ENCODE measurements at places on chromosomes 4 and X.

DNA sequence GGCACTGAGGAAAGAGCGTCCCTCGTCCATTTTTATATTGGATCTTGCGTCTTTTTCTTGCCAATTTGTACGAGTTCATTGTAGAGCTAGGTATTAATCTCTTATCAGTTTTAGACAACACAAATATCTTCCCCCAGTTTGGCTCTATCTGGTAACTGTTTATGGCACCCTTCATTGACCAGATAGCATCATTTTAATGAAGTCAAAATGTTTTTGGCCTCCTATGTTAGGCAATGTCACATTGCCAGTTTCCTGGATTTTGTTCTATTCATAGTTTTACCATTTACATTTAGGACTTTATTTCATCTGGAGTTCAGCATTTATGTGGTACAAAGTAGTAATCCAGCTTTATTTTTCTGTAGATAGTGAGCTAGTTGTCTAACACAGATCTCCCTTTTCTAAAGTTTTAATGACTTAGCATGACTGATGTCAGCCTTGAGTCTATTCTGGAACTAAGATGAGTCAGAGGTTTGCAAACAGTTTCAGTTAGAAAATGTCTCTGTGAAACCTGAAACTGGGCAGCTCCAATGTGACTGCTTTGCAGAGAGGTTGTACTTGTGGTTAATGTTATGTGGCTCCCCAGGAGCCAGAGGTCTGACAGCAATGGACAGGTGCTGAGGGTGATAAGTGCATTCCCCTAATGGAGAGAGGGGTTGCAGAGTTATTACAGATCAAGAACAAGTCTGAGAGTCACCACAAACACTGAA, 5.3 kb upstream of the STBD1 start:
- DNase-seq = no peak

DNA sequence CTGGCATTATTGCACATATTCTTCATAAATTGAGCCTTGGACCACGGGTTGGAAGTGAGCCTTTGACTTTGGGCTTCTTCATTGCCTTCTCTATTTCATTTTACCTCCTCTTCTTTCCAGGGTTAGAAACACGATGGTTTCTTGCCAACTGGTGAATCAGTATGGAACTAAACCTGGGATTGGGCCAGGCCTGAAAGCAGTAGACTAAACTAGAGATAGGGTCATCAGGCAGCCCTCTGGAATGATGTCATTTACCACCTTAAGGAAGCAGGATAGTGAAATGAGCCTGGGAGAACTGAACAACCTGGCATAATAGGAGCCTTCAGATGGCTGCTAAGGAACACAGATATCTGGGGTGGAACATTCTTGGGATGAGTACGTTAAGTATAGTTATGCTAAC, 67.5 kb upstream of the ATP8A1 start:
- no peak for DNase-seq

GRCh38 chr4:16544251-16544721, 318.0 kb upstream of the TAPT1 start:
- DNase-seq = no peak

GRCh38 chr4:163679189-163679588, 184.7 kb downstream of the TMA16 start:
- DNase-seq = no peak

GRCh38 chr4:3936184-3936583, 170.0 kb downstream of the ADRA2C start:
- no peak for DNase-seq

DNA sequence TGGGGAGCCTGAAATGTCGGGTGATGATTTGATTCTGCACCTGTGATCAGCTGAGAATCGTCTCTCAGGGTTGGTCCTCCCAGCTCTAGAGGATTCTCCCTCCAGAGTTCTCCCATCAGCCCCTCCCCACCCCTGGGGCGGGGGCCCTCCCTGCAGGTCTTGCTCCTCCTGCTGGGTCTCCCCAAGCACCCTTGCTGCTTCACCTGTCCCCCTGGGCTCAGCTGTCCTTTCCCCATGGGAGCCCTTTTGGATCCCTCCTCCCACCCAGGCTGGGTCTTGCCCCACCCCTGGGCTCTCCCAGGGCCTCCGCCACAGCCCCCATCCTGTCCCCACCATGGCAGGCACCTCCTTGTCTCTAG, 22.2 kb downstream of the PSAPL1 start:
- no peak for DNase-seq

DNA sequence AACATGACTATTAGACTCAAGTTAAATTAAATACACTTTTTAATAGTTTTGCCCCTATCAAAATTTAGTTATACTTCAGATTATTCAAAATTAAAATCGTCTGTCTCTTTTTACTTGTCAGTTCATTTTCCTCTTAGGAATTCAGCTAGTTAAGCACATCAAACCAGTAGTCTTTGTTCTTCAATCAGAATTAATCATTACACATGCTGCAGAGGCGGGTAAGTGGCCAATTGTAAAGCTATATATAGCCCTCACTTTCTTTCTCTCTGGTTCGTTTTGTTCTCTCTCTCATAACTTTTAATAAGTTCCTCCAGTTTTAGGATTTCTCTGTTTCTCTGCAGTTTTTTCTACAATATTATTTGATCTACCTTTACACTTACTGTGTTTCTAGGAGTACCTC, 359.1 kb upstream of the PABPC4L start:
- no peak for DNase-seq

DNA sequence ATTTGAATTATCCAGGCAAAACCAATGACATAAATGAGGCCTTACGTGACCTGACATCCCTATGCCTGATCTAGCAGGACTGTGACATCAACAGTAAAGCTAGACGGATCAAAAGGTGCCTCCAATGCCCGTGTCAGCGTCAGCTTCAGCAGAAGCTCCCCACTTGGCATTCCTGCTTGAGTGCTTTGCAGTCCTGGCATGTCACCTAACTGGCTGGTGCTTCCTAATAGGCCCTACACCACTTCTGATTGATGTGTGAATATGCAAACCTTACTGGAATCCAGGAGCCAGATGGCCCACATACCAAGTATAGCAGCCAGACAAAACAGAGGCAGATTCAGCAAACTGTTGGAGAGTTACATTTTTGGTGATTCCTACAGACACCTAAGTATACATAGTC, 224.2 kb downstream of the DMD start:
- DNase-seq = peak; percentile 1

GRCh38 chrX:112359906-112360305, 277.3 kb upstream of the TRPC5 start:
- DNase-seq = no peak

GRCh38 chr4:56979421-56980072, 851 bp downstream of the POLR2B start:
- peak; percentile 12 for DNase-seq

- DNase-seq = no peak
Measured at GRCh38 chr4:74016068-74016467, 17.6 kb upstream of the CXCL5 start.

DNA sequence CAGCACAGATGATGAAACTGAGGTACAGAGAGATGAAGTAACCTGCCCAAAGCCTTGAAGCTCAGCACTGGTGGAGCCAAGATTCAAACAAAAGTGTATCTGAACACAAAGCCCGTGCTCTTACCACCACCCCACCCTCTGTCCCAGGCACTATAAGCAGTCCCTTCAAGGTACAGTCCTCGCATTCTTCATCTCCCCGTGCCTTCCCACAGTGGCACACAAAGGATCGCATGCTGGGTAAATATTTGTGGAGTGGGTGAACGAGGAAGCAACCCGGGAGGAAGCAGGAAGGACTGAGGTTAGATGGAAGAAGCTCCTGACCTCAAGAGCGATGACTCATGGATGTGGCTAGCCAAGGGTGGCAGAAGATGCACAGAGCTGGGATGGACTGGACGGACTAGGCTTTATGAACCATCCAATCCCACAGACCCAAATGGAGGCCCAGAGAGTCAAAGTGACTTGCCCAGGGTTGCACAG, 18.4 kb downstream of the IQSEC2 start:
- DNase-seq = no peak

DNA sequence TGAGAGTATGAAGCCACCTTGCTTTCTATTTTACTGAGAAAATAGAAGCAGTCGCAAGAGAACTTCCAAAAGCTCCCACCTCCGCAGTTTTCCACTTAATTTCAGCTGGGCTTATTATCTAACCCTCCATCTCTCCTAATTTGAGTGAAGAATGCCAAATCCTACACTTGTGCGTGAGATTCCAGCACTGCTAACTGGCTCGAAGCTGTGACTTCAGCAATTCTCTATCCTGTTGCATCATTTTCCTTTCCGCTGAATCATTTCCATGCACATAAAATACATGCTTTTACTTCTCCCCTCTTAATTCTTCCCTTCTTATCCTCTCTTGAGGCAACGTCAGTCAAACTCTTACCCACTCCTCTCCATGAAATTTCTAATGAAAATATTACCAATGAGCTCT, 189.5 kb downstream of the GASK1B start:
- no peak for DNase-seq

DNA sequence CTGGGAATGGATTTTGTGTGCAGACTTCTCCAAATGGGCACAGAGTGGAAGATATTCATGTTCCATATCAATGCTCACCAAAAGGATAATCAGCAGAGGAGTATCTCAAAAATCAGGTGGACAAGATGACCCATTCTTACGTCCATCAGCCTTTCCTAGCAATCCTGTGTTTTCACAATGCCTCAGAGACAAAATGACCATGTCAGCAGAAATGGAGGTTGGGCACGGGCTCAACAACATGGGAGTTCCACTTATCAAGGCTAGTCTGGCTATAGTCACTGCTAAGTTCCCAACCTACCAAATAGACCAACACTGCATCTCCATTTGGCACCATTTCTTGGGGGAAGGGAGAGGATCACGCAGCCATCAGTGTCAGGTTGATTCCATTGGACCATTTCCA, 179.0 kb downstream of the COX7B2 start:
- DNase-seq = no peak

DNA sequence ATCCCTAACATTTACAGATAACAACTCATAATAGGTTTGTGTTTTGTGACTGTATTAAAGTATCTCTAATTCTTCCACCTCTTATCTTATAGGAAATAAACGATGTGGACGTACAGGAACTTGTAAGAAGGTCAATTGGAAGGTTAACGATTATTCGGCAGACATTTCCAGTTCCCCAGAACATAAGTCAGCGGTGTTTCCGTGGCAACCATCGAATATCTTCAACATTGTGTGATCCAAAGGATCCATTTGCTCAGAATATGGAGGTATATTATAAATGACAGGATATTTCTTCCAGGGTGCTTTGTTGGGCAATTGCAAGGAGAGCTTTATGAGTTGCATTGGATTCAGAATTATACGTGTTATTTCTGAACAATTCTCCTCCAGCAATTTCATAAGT, 611.9 kb upstream of the ATOH1 start:
- DNase-seq = no peak

All from thyroid gland (tissue), 4 donors.